ENCODE measurements at places on chromosomes 13 and 19. TPM values are rescaled to one million over a fixed set of nuclear protein-coding genes. Genes with fewer than 3 reads are reported as not detected.

- DNase-seq = peak; percentile 79
Measured at GRCh38 chr19:17847538-17848366, at the start of gene JAK3. TSS of gene JAK3 (minus strand) at chr19:17847982. CDS start at chr19:17844417, 3,565 bp downstream.

The FAM216B gene
- 0.05 TPM for polyA plus RNA-seq

DNA sequence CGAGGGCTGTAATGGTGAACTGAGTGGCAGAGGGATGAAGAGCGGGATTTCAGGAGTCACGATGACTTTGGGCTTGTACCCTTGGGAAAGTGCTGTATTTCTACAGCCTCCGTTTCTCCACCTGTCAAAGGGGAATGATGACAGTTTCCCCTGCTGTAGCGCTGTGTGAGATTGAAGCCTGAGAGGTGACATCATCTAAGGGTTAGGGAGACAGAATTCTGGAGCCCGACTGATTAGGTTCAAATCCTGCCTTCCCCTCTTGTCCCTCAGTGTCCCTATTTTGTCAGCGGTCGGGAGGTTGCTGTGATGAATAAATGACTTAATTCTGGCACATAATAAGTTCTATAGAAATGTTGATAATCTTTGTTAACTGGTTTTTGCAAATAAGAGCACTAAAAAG, 693 bp downstream of the MRPL4 start:
- no peak for DNase-seq

GRCh38 chr13:97883396-97883795, 70.1 kb upstream of the IPO5 start:
- DNase-seq = no peak
